Activated T-cell treated with anti-CD3 and anti-CD28 coated beads, Interleukin-2, amount 50 U/mL, for 48 hours (primary cell): ENCODE measurements at places on chromosomes 16 and 17.

DNA sequence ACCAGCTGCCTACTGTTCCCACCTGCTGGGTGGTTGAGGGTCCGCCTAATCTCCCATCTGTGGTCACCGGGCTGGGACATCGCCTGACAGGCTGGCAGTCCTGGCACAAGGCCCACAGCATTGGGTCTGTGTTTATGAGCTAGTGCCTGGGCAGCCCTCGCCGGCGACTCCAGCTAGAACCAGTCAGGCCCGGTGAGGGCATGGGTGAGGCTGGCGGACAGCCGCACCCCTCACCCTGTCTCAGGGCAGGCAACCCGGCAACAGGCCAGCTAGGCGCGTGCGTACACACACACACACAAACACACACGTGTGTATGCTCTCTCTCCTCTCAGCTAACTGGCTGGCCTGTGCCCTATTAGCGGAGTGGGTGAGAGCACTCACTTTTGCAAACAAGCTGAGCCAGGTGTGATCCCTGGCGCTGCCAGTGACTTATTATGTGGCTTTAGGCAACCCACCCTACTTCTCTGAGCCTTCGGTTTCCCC, 10.4 kb downstream of the HSD11B2 start:
- no peak for DNase-seq

DNA sequence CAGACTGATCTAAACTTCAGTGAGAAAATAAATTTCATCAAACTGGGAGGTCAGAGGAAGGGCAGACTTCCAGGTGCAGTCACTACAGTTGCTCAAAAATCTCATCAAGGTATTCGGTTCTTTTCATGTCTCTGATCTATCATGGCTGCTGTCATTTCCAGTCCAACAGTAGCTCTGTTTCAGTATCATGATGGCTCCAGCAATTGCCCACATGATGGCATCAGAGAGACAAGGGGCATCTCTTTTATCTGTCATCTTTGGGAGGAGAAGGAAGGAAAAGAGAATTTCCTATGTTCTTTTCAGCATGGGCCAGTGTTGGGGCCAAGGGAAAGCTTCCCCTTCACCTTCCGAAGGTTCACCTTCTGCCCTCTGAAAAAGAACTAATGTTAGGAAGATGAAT, 504.9 kb upstream of the HSBP1 start:
- no peak for DNase-seq

DNA sequence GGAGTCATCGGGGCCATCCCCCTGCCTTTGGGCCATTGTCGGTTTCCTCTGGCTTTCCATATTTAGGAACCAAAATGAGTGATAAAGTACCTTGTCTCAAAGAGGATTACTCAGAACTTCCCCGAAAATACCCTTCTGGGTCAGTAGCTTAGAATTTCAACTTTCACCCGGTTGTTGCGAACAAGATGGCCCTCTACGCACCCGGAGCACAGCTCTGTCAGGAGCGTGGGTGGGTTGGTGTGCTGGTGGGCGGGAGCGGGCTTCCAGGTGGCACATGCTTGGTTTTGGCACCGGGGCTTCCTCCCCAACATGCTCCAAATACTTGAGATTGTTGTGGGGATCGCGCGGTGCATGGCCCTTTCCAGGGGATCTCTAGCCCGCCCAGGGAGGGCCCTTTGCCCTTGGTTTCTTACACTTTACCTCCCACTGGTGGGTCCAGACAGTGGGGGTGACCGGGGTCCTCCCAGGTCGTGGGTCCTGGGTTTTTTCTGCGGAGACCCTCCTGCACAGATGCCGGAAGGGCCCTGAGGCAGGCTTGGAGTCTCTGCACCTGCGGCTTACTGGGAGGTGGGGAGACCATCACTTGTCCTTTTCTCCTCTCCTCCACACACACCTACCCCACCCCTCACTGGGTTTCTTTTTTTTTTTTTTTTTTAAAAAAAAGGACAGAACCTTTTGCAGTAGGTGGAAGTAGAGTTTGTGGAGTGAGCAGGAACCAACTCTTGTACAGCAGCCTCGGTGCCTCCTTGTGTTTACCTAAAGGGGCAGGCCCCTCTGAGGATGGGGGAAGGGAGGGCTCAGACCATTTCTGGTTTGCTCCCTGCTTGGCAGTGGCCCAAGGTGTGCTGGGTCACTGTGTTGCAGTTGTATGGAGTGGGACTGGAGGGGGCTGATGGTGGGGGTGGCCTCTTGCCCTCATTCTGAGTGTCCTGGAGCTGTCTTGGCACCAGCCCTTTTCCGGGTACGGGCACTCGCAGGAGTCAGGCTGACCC, 142.1 kb downstream of the SEC14L1 start:
- DNase-seq: no peak

DNA sequence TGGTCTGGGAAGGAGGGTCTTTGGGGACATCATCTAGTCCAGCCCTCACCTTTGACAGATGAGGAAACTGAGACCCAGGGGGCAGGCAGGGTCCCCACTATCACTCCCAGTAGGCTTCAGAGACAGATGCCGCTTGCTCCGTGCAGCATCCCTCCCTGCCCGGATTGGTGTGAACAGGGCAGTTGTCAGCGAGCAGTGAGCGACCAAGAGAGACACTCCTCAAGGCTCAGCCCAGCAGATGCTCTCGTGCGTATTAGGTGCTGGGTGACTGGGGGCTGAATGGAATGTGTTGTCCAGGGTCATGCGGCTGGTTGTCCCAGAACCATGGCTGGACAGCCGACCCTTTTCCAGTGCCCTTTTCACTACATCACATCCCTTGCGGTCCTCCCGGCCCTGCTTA, 49.0 kb downstream of the MPRIP start:
- DNase-seq: no peak

GRCh38 chr17:74271901-74272561, 2.0 kb upstream of the DNAI2 start:
- no peak for DNase-seq

GRCh38 chr17:17725011-17725751, 43.9 kb downstream of the RAI1 start:
- no peak for DNase-seq

- no peak for DNase-seq
Measured at GRCh38 chr17:7992924-7993323, 9.5 kb upstream of the GUCY2D start.

GRCh38 chr17:19384723-19385391, 2.1 kb downstream of the MFAP4 start:
- no peak for DNase-seq

- peak; percentile 54 for DNase-seq
Measured at GRCh38 chr17:16915752-16916556, 56.0 kb downstream of the TNFRSF13B start.

DNA sequence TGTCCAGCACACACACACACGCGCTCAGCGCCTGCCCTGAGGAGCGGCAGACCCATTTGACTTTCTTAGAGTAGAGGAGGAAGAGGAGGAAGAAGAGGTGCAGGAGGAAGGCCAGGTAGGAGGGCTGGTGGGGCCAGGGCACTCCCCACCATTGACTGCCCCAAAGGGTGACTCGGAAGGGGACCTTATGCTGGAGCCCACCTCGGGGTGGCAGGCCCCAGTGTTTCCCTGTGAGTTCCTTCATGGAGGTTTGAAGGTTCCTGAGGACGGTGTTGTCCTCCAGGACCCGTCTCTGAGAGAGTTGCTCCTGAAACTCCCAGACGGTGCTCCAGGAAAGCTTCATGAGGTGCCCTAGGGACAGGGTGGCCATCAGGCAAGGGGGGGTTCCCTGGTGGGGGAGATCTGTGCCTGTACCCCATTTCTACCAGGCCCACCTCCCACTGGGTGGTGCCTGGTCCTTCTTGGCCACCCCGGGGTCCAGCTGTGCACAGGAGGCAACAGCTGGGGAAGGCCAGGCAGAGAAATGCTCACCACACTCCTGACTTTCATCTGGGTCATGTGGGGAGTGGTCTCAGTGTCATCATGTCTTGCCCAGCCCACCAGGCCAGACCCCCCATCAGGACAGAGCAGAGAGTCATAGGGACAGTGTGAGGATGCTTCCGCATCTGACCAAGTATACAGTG, 89.5 kb downstream of the TNFRSF13B start:
- DNase-seq: no peak

- no peak for DNase-seq
Measured at GRCh38 chr16:68384288-68385161, 63.8 kb downstream of the SMPD3 start.

DNA sequence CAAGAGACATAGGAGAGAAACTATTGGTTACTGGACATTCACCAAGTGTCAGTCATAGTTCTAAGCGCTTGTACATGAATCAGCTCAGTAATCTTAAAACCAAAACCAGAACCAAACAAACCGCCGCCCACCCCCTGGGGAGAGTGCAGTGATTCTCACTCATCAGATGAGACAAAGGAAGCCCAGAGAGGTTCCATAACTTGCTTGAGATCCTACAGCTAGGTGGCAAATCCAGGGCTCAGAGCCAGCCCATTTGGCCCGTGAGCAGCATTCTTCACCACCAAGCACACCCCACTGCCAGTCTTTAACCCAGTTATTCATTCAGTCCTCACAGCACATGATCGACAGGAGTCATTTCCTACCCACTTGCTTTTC, 37.2 kb upstream of the RGS9 start:
- DNase-seq: peak; percentile 92

DNA sequence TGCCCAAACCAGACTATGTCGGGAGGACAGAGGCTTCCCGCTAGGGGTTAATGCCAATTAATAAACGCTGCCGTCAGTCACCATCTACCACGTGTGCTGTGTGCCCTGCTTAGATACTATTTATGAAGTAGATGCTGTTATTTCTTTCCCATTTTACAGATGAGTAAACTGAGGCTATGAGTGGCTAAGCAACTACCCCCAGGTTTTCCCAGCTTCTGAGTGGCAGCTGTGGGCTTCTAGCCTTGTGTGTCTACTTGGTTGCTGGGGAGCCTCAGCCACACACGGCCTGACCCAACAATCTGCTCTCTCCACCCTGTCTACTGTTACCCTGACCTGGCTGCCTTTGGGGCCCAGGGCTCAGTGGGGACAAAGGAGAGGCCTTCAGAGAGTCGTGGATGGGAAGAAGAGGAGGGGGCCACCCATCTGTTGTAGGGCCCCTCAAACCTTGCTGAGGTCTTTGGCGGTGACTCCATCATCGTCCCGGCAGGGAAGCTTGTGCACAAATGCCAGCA, 7.1 kb downstream of the GIT1 start:
- no peak for DNase-seq

DNA sequence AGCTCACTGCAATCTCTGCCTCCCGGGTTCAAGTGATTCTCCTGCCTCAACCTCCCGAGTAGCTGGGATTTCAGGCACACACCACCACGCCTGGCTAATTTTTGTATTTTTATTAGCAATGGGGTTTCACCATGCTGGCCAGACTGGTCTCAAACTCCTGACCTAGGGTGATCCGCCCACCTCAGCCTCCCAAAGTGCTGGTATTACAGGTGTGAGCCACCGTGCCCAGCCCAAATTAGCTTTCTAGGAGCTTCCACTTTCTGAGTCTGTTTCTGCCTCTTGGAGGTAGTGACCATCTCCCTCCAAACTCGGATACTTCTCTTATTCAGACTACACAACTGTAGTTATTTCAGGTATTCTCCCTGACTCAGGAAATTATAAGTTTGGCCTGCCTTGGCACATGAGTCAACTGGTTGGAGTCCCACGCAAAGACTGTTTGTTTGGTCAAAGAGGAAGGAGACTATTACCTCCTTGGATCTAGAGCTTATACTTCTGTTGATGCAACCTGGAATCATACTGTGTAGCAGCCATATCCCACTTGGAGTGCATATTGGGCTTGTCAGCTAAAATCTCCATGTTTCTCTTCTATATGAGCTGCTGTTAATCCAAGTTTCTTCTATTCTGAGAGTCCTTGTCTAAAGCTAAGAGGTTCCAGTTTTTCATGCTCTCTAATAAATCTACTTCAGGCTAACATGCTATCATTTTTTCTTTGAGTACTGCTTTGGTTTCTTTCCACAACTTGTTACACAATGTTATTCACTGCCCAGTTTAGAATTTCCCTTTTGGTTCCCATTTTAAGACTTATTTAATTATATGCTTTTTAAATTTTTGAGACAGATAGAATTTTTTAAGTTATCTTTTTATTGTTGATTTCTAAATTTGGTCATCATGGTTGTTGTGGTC, 7.5 kb downstream of the IL4R start:
- DNase-seq: no peak

- DNase-seq: no peak
Measured at GRCh38 chr17:29722411-29723198, 99.9 kb upstream of the CORO6 start.

DNA sequence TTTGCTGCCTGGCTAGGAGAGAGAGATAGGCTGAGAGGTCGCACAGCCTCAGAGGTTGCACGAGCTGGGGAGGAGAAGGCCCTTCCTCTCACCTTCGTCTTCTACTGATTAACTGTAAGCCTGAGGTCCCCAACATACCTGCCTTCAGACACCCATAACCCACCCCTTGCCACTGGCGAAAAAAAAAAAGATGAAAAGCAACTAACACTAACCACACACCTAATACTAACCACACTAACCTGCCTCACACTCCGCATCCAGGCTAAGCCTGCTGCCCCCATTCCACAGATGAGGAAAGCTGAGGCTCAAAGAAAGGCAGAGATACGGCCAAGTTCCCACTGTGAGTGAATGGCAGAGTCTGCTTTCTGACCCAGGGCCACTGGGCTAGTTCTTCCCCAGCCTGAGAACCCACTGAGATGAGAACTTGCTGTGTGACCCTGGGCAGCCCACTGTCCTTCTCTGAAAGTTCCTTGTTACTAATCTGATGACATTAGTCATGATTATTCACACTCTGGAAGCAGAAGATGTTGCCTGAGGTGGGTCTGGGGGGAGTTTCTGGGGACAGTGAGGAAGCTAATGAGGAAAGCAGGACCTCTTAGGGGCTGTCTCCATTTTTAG, 4.6 kb downstream of the IL21R start:
- peak; percentile 73 for DNase-seq

DNA sequence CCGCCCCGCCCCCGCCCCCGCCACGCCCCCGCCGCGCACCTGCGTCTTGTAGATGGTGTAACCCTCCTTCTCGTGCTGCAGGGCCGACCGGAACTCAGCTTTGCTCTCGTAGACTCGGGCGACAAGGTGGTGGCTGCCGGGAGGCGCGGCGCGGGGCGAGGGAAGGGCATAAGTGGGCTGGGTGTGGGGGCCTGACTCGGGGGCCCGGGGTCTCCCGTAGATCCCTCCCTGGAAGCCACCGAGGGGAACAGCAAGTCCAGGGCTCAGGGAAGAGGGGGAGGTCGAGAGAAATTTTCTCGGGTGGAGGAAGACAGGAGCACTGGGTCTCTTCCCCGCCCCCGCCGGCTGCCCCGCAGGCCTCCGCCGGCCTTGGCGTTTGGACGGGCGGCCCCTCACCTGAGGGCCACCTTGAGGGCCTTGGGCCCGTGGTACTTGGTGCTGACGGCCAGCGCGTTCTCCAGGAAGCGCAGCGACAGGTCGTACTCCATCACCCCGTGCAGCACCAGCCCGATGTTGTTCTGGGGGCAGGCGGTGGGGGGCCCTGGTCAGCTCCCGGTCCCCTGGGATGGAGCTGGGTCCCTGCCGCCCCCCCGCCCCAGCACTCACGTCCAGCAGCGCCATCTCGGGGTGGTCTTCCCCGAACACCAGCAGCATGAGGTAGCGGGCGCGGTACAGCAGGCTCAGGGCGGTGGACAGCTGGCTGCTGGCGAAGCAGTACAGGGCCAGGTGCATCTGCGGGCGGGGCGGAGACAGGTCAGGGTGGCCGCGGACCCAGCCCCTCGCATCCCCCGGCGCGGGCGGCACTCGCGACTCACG, 19.4 kb downstream of the CLUH start:
- DNase-seq: no peak
